ENCODE measurements at places on chromosomes 16 and 17. TPM values are rescaled to one million over a fixed set of nuclear protein-coding genes. Genes with fewer than 3 reads are reported as not detected.

DNA sequence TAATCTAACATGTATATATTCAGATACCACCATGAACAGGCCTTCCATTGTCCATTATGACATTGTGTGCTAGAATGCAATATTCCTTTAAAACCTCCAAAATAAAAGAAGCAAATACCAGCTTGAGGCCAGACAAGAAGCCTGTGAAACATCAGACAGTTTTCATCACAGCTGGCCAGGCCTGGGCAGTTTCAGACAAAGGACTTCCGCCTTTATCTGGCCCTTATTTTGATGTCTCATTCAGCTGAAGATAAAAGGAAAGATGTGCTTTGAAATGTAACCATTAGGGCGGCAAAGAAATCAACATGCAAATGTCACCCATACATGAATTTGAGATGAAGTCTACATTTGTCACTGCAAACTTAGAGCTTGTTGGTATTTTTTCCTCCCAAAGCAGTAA, 737.5 kb downstream of the KCNJ2 start:
- no peak overlapping the region for H3K27ac ChIP-seq
- no peaks in the 10 kb centered on the region for H3K36me3 ChIP-seq
- DNase-seq: no peak
- no peaks in the 10 kb centered on the region for H3K4me1 ChIP-seq
- no peak overlapping the region for H3K4me3 ChIP-seq

DNA sequence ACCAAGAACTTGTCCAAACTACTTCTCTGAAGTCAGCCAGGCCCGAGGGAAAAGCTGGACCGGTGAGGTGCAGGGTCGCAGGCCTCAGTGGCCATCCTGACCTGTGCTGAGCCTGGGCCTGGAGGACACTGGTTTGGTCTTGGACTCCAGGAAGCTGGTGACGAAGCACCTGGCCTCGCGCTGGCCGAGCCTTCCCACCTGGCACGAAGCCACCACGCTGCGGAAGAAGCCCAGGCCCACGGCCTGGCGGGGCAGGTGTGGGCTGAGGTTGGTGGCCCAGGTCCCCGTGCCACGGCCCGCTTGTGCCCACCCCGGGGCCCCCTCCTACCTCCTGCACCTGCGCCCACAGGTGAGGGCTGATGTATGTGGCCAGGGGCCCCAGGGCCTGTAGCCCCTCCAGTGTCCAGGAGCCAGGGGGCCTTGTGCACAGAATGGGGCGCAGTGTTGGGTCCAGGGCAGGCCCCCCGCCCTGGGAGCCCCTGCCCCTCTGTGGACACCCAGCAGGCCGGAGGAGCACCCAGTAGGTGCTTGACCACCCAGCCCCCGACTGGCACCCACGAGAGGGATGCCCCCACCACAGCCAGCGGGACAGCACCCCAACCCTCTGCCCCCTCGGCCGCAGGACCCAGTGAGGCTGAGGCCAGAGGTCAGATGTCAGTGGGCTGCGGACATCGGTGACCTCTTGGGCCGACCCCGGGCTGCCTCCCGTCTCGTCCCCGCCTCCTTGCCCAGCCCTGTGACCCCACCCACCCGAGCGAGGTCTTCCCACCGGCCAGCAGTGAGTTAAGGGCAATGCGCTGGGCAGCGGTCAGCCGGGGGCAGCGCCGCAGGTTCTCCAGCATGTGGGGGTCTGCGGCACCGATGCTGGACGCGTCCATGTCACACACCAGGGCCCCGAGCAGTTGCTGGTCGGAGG, 13.8 kb downstream of the MSLN start:
- no peaks in the 10 kb centered on the region for H3K4me1 ChIP-seq
- H3K4me3 ChIP-seq: no peak overlapping the region
- H3K27ac ChIP-seq: no peak overlapping the region

DNA sequence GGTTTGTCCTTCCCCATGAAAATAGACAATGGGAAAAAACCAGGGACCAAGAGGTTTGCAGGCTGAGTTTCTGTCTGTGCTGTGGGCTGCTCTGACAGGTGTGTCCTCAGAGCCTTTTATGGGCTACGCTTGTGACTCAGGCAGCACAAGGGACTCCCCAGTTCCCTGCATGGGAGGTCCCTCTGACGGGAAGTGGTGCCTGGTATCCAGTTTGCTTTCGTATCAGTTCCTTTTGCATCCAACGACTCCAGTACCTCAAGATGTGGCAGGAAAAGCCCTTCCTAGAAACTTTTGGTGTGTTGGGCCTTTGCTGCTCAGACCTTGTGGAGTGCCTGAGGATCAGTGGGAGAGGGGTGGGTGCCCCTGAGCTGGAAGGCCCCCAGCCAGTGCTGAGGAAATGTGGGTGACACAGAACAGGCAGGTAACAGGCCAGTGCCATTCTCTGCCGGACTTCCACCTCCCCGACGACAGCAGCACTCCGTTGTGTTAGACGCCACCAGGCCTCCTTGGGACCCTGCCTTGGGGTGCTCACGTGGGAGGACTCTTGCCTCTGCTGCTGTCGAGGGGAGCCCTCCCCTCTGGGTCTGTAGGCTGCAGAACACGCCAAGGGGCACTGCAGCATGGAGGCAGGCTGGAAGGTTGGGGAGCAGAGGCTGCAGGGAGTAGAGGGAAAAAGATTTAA, 38.4 kb upstream of the IRF8 start:
- H3K36me3 ChIP-seq: no peaks in the 10 kb centered on the region
- H3K4me1 ChIP-seq: no peaks in the 10 kb centered on the region
- no peak for DNase-seq
- peaks cover 6% of the 10 kb centered on the region for H3K27me3 ChIP-seq
- H3K4me3 ChIP-seq: no peak overlapping the region

DNA sequence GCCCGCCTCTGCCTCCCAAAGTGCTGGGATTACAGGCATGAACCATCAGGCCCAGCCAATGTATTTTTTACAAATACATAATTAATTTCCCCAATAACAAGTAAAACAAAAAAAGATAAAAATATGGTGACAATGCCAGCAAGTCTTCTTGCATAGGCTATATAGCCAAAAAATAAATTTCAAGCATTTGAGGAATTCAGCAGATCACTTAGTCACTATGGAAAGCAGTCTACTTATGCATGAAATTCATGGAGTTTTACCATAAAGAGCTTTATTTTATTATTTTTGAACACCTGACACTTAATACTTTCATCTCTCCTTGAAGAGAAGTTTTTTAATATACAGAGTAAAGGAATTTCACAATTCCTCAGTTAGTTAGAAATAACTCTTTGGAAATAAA, 56.4 kb downstream of the BRIP1 start:
- no peak overlapping the region for H3K27ac ChIP-seq
- H3K27me3 ChIP-seq: no peaks in the 10 kb centered on the region
- DNase-seq: no peak
- no peak overlapping the region for H3K4me3 ChIP-seq

DNA sequence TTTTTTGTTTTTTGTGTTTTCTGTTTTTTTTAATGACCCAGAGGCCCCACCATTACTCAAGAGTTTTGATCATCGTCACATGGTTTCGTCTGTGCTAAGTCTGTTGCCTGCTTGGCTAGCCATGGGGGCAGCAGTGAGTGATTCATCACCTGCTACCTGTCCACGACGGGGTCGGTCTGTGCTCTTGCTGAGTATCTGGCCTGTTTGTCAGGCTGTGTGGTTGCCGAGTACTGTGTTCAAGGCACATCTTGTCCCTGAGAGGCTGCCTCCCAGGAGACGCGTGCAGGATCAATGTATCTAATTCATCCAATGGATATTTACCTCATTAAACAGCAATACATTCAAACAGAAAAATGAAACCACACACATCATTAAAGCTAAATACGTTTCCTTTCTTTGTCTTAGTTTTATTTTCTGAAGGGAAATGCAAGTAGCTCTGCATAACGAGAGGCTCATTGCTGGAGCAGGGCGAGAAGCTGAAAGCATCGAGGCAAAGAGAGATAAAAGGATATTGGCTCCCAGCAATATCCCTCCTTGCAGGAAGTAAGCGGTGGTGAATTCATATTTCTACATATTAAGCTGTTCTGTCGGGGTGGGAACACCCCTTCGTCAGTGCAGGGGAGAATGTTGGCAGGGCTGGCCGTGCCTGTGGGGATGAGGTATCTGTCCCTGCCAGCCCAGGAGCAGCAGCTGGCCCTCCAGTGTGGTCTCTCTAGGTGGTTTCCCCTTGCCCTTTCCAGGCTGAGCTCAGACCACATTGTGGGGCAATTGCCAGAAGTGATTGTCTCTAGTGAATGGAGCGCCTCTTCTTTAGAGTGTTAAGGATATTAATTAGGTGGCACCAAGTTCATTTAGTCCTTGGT, 166.2 kb upstream of the ASIC2 start:
- no peaks in the 10 kb centered on the region for H3K4me1 ChIP-seq
- H3K27me3 ChIP-seq: no peaks in the 10 kb centered on the region
- H3K4me3 ChIP-seq: no peak overlapping the region
- no peak for DNase-seq

GRCh38 chr16:10641953-10642949, 52.5 kb downstream of the TEKT5 start:
- H3K36me3 ChIP-seq: no peaks in the 10 kb centered on the region
- peak overlapping the region; percentile 1 for H3K4me3 ChIP-seq
- peak; percentile 60 for DNase-seq

- H3K36me3 ChIP-seq: no peaks in the 10 kb centered on the region
- no peak overlapping the region for H3K27ac ChIP-seq
- H3K4me1 ChIP-seq: no peaks in the 10 kb centered on the region
- DNase-seq: no peak
- no peaks in the 10 kb centered on the region for H3K27me3 ChIP-seq
Observed at GRCh38 chr16:86848821-86849220, 270.5 kb downstream of the FOXL1 start.

- H3K4me3 ChIP-seq: no peak overlapping the region
- no peak overlapping the region for H3K27ac ChIP-seq
- DNase-seq: peak; percentile 76
- no peaks in the 10 kb centered on the region for H3K4me1 ChIP-seq
- H3K36me3 ChIP-seq: peaks cover 28% of the 10 kb centered on the region
- H3K27me3 ChIP-seq: no peaks in the 10 kb centered on the region
Observed at GRCh38 chr16:12661656-12662172, 142.0 kb downstream of the CPPED1 start.

- H3K4me3 ChIP-seq: no peak overlapping the region
- no peaks in the 10 kb centered on the region for H3K27me3 ChIP-seq
- no peak overlapping the region for H3K27ac ChIP-seq
- peaks cover 23% of the 10 kb centered on the region for H3K4me1 ChIP-seq
- H3K36me3 ChIP-seq: no peaks in the 10 kb centered on the region
Observed at GRCh38 chr16:87291944-87292343, 25.2 kb downstream of the C16orf95 start.

DNA sequence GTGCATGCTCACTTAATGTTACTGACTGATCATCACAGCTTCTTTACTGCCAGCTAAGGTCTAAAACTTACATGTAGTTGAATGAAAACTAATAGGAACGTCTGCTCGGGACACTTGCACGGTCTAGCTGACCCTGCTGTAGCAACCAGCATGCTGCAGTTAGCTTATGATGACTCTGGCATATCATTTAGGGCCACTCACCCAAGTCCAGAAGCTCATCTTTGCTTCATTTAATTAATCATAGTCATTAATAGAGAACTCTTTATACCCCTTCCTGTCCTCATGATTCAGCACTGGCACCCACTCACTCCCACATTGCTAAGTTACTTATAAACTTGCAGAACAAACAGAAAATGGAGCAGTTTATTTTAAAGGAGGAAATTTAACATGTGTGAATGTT, 136.3 kb downstream of the NLK start:
- no peak overlapping the region for H3K27ac ChIP-seq
- H3K4me3 ChIP-seq: no peak overlapping the region
- H3K36me3 ChIP-seq: no peaks in the 10 kb centered on the region

GRCh38 chr17:4942760-4943508, 2.9 kb downstream of the RNF167 start:
- peaks cover 48% of the 10 kb centered on the region for H3K4me1 ChIP-seq
- no peak overlapping the region for H3K27ac ChIP-seq
- no peak overlapping the region for H3K4me3 ChIP-seq

- H3K36me3 ChIP-seq: no peaks in the 10 kb centered on the region
- DNase-seq: no peak
- H3K4me1 ChIP-seq: no peaks in the 10 kb centered on the region
- H3K27ac ChIP-seq: no peak overlapping the region
Observed at GRCh38 chr17:64289741-64290141, 26.7 kb upstream of the TEX2 start.

DNA sequence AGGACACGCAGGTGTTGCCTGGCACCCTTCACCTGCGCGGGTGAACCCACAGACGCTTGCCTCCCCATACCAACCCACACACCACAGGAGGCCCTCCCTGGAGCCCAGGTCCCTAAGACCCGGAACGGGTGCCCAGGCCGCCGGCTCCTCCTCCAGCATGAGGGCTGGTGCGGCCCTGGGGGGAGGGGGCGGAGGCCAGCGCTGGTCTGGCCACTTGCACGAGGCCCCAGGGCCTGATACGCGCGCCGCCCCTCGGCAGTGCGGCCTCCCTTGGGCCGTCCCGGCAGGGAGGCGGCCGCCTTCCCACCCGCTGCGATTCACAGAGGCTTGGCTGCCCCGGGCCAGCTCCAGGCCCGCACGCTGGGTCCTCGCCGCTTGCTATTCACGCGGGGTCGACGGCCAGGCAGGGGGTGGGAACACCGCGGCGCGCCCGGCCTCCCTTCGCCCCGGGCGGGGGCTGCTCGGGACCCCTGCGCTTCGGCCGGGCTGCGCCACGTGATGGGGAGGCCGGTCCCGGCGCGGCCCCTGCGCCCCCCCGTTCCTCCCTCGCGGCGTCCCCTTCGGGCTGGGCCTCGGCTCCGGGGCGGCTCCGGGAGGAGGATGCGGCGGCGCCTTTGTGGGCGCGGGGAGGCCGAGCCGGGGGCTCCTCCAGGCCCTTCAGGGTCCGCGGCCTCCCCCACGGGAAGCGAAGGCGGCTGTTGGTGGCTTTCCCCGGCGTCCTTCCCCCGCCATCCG, 685 bp downstream of the FASN start:
- no peak for DNase-seq
- H3K36me3 ChIP-seq: peaks cover 25% of the 10 kb centered on the region
- peak overlapping the region; percentile 72 for H3K4me3 ChIP-seq
- H3K27ac ChIP-seq: peak overlapping the region; percentile 89

DNA sequence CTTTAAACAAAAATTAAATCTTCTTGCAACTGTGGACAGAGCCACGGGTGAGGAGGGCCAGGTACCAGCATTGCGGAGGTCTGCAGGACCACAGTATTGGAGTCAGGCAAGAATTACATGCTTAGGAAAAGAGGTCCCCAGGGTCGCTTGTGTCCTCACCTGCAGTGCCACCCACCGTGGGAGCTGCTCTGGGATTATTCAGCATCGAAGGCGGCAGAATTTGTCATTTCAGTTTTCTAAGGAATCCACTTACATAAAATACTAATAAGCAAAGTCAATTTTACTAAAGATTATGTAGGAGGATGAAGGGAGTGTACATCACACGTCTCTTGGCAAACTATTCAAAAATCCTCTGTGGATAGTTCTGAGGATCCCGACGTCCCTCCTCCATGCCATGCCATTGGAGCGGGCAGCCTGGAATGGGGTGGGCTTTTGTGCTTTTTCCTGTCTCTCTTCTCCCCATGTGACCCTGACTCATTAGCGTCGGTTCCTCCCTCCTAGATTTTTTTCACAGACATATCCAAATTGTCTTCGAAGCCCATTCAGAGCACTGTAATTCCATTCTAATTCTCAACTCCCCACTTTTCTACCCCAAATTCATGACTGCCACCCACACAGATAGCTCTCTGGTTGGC, 3.0 kb upstream of the PIK3R6 start:
- H3K27me3 ChIP-seq: peaks cover 72% of the 10 kb centered on the region
- peaks cover 27% of the 10 kb centered on the region for H3K4me1 ChIP-seq
- H3K27ac ChIP-seq: no peak overlapping the region
- no peak overlapping the region for H3K4me3 ChIP-seq
- DNase-seq: no peak

ZC3H7A gene
- 36.8 TPM for polyA plus RNA-seq

KRTAP4-3 gene
- polyA plus RNA-seq: not detected

XYLT1 gene
- not detected for polyA plus RNA-seq

WRAP53 gene
- 7.0 TPM for polyA plus RNA-seq

ABCA10 gene
- polyA plus RNA-seq: 0.12 TPM

STAT5B gene
- polyA plus RNA-seq: 42.8 TPM

HDAC5 gene
- polyA plus RNA-seq: 85.4 TPM

C17orf50 gene
- not detected for polyA plus RNA-seq

PRSS21 gene
- not detected for polyA plus RNA-seq
